ENCODE measurements at places on chromosomes 1 and 21. TPM values are rescaled to one million over a fixed set of nuclear protein-coding genes. Genes with fewer than 3 reads are reported as not detected.

LEFTY1 gene
- 0.50 TPM for total RNA-seq

CFAP298 gene
- total RNA-seq: 30.0 TPM

AVPR1B gene
- total RNA-seq: not detected

RIPK4 gene
- total RNA-seq: 13.9 TPM

PEA15 gene
- total RNA-seq: 181 TPM

FMN2 gene
- 4.4 TPM for total RNA-seq

CFHR5 gene
- not detected for total RNA-seq

CFHR3 gene
- 0.32 TPM for total RNA-seq

GPR37L1 gene
- 0.14 TPM for total RNA-seq

OR2AK2 gene
- not detected for total RNA-seq

CACNA1S gene
- total RNA-seq: not detected

ATP1A2 gene
- total RNA-seq: 0.13 TPM

SH2D1B gene
- 0.18 TPM for total RNA-seq

RHOU gene
- 4.3 TPM for total RNA-seq

GSTM5 gene
- not detected for total RNA-seq

ACTL8 gene
- 1.7 TPM for total RNA-seq

GBP5 gene
- total RNA-seq: not detected

Data from A549 treated with ZK216348 at 1 μM for 4 hours (cell line).